NCI-H187 (cell line): ENCODE measurements at places on chromosomes 13 and 19.

GRCh38 chr13:113110852-113111315 is 5.3 kb downstream of the F7 start:
- DNase-seq = no peak

DNA sequence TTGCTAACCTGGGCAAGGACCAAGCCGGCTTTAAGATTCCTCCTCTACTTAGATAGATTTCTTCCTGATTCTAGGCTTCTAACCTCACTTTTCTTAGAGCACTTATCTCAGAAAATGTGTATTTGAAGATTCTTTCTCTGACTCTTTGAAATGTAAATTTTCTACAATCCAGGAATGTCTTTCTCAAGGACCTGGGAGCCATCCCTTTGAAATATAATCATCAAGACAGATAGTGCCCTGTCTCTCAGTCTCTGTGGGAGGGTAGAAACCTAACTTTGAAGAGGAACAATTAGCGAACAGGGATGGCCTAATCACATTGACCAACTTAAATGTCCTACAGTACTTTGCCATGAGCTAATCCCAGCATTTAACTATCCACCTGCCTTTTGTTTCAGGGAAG is 1646.0 kb downstream of the PCDH9 start:
- DNase-seq = no peak

DNA sequence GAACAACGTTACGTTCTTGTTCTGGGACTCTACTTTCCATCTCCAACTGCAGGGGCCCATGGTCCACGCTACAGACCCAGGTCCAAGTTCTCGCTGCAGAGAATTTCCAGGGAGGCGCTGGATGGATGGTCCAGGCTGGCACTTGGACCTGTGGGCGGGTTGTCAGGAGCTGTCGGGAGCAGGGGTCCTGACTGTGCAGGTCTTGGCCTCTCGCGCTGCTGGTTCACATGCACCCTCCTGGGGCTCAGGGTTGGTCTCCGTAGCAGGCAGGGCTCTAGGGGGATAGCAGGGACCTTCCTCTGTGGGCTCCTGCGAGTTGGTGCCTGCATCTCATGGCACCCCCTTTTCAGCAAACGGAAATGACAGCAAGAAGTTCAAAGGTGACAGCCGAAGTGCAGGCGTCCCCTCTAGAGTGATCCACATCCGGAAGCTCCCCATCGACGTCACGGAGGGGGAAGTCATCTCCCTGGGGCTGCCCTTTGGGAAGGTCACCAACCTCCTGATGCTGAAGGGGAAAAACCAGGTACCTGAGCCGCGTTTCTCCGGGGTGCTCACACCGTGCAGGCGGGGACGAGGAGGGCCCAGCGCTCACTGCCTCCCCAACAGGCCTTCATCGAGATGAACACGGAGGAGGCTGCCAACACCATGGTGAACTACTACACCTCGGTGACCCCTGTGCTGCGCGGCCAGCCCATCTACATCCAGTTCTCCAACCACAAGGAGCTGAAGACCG is 6.6 kb downstream of the PTBP1 start:
- no peak for DNase-seq

- DNase-seq = no peak
Measured at GRCh38 chr13:48775285-48775684, 121.6 kb downstream of the CYSLTR2 start.
